Ureter (tissue), 1 donor: ENCODE measurements at places on chromosomes 16 and 17. TPM values are rescaled to one million over a fixed set of nuclear protein-coding genes. Genes with fewer than 3 reads are reported as not detected.

DNA sequence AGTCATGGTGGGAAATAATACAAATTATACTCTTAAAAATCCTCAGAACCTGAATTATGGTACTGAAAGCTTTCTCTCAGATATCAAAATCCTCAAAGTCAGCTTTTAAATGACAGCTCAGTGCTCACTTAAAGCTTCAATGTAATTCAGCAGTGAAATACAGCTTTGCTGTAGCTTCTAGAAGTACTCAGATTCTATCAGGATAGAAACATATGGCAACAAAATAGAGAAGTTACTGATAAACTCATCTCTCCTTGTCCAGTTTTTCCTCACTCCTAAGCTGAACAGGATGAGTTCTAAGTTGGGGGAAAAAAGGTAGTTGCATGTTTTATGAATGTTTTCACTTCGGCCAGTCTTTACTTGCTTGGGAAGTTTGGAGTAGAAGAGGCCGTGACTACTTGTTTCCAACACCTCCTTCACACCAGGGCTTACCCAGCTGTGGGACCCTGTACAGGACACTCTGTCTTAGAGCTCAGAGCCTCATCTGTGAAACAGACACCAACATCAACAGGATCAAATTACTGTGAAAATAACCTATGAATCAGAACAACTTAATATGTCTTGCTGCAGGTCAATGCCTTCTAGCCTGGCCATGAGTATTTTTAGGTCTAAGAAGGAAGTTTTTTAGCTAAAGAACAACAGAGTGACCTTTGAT is 30.2 kb downstream of the OGFOD1 start:
- no peak for DNase-seq

- peak; percentile 62 for DNase-seq
These were observed 7.3 kb upstream of the TSPOAP1 start for GRCh38 chr17:58335779-58336455.

TRPV2 gene
- total RNA-seq: 13.6 TPM

RNF157 gene
- total RNA-seq: 4.3 TPM

TBX4 gene
- not detected for total RNA-seq

DNA sequence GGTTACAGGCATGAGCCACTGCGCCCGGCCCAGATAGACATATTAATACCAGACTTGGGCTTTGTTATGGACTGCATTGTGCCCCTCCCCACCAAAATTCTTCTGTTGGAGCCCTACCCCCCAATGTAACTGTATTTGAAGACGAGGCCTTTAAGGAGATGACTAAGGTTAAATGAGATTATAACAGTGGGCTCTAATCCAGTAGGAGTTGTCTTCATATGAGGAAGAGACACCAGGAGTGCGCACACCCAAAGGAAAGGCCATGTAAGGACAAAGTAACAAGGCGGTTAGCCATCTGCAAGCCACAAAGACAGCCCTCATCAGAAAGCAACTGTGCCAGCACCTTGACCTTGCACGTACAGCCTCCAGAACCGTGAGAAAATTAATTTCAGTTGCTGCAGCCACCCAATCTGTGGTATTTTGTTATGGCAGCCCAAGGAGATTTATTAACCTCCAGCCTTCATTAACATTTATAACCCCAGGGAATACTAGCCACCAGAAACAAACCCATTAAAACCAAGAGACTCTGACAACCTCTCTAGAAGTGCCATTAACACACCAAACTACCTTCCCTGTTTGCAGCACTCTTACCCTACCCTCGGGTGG is 107.6 kb downstream of the TTC19 start:
- DNase-seq: no peak

DNA sequence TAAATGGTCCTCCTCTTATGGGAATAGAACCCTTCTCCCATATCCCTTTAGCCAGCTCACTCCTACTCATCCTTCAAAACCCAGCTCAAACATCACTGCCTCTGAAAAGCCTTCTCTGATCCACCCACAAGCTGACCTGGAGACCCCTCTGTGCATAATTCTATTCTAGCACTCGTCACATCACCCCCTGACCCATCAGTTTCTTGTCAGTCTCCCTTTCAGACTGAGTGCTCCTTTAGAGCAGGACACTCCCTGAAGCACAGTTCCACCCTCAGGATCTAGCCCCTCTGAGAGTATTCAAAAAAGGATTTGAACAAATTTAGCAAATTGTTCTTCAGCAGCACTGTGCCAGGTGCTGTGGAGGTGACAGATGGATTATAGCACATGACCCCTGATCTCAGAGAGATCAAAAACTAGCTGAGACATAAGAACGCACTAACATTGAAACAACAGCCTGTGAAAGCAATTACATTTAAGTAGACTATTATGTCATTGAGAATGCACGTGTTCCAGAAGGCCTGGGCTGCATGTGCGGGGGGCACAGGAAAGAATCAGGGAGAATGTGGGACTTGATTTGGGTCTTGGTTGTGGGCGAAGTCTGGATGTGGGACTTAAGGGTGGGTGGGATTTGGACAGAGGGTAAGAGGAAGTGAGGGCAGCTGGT is 43.5 kb downstream of the MRPS23 start:
- no peak for DNase-seq

DNA sequence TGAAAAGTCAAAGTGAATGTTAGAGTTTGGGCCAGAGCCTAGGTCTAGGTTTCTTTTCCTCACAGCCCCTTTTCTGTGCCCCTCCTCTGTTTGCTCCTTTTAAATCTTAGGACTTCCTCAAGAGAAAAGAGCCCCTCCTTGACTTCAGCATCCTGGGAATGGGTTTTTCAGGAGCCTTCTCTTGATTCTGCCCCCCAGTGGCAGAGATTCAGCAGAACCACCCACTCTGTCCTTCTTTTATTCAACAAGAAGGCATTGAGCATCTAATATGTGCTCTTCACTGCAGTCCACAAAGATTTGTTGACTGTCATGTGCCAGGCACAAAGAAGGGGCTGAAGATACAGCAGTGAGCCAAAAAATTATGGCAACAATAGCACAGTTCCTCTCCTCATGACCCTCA is 270.8 kb upstream of the CDH5 start:
- DNase-seq: no peak

TBC1D3G gene
- not detected for total RNA-seq

GRCh38 chr17:9202532-9202931 is 181.2 kb downstream of the NTN1 start:
- DNase-seq: no peak

TBX2 gene
- total RNA-seq: 266 TPM

SNAI3 gene
- total RNA-seq: 1.8 TPM

GRCh38 chr16:4402439-4403132 is 13.8 kb downstream of the CORO7 start:
- peak; percentile 86 for DNase-seq
